ENCODE measurements at places on chromosomes 11 and 22.

GRCh38 chr11:62957147-62957546, 27.6 kb downstream of the SLC22A6 start:
- DNase-seq: no peak

DNA sequence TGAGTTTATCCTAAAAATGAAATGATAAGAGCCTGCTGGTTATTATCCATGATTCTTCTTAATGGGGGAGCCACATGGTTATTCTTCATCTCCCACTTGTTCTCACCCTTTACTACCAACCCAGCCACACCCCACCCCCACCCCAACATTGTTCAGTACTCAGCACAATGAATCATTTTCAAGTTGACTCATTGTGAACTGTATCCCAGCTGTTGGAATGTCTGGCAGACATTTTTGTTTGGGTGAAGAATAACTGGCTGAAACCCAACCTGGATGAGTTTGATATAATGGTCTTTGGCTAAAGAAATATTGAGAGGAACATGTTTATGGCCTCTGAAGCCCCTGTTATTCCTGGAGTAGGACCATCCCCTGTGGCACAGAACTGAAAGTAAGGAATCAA, 136.2 kb downstream of the ELP4 start:
- peak; percentile 83 for DNase-seq

- DNase-seq: no peak
Observed at GRCh38 chr11:12164061-12165014, 53.9 kb downstream of the MICAL2 start.

DNA sequence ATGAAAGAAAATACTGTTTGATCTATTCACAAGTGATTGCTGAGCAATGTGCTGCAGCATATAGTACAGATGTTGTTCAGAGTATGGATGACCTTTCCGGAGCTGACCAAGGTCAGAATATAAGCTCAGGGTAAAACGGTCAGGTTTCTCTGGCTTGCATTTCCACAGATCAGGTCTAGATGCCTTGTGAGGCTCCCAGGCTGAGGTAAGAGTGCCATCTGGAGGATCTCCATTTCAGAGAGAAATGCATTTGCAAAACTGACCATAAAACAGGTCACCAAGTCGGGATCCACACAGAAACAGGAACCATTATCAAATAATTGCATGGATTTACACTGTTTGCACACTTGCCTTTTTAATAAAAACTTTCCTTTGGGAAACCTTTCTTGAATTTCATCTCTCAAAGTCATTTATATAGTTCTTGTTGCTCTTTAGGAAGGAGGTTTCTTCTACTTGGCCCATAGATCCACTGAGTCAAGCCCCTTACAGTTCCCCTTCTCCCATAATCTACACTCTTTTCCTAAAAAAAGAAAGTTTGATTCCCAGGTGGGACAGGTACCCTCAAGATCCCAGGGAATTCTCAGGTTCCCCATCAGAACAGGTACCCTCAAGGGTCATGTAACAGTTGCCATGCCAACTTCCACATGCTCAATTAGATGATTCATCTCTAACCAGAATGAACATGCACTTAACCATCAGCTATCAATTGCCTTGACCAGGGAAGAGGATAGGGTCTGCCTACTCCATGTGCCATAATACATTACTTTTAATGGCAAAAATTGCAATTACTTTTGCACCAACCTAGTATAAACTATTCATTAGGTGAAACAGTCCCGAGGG, 25.0 kb upstream of the TMPRSS5 start:
- peak; percentile 44 for DNase-seq

DNA sequence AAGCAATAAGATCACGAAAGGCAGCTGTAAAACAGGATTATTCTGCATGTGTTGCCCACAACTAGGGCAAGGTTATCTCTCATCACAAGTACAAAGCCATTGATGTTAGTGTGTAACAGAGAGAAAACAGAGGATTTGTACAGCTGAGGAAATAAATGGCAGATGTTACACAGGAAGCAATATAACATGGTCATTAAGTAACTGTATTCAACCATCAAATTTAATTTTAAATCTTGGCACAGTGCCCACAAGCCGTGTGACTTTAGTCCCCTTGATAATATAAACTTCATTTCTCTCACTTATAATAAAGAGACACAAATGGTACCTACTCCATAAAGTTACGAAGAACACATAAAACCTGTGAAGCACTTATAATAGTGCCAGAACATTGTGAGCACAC, 17.3 kb downstream of the OR51E2 start:
- DNase-seq: no peak

GRCh38 chr11:114065094-114065493, 5.6 kb downstream of the ZBTB16 start:
- DNase-seq: no peak

DNA sequence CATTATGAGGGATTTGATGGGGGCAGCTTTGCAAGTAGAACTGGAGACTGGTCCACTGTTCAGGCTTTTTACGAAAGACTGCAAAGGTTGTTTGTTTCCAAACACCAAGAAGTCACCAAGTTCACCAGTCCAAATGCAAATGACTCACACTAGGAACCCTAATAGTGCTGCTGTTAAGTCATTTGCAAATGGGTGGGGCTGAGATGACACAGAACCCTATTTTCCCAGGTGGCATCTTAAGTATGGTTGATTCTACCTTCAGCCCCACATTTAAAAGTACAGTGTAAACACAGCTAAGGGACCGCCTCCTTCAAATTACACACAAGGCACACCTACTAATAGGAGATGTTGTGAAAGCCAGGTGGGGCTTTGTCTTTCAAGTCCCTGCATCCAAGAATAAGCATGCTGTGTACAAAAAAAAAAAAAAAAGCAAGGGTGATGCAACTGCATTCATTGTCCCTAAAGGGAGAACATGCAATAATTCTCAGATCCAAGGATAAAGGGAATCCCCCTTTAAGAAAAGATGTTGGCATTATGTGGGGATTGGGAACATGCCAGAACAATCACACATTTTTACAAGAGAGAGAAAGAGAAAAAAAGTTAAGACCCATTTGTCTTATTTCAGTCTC, 27.3 kb downstream of the BDNF start:
- DNase-seq: no peak

DNA sequence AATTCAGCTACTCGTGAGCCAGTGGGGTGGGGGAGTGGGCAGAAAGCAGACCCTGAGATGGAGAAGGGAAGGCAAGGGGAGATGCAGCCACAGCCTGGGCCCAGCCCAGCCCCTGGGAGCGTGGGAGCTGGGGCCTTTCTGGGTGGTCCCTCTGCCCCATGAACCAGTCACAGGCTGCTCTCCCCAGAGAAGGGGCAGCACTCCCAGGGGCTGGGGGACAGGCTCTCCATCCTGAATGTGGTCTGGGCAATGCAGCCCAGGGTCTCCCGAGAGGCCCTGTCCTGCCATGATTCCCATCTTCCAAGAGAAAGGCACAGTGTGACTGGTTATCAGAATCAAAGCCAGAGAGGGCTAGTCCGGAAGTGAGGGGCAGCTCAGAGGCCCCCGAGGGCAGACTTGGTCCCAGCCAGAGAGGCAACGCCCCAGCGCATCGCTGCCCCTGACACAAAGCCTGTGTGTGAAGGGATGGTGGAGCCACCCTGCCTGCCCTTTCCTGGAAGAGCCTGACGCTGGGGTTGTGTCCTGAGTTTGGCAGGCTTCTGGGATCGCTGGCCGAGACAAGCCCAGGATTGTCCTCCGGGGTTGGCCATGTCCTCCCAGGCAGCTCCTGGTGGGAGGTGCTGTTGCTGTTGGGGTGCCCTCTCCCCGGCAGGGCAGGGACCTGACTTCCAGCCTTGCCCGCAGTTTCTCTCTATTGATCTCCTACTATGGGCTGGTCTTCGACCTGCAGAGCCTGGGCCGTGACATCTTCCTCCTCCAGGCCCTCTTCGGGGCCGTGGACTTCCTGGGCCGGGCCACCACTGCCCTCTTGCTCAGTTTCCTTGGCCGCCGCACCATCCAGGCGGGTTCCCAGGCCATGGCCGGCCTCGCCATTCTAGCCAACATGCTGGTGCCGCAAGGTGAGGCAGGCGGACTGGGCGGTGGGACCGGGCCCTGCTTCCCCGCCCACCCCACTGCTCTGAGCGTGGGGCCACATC, 23.8 kb upstream of the SLC22A12 start:
- no peak for DNase-seq

GRCh38 chr11:62959422-62959980, 25.3 kb downstream of the SLC22A6 start:
- no peak for DNase-seq

GRCh38 chr22:42475122-42475521, 42.9 kb upstream of the NFAM1 start:
- DNase-seq: no peak

- DNase-seq: no peak
Observed at GRCh38 chr22:37174964-37175363, 13.1 kb downstream of the C1QTNF6 start.

DNA sequence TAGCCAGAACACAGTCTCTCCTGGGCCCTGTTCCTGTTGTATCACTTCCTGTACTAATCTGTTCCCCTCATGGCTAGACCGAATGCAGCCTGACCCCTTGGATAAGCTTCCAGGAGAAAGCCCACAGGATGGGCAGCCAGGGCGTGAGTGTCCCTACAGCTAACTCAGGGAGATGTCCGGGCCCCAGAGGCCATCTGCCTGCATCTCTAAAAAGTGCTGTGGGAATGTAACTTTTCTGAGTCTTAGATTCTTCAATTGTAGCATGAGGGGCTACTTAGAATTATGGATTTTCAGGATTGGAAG, 7.7 kb upstream of the MALAT1 start:
- DNase-seq: no peak

- DNase-seq: no peak
Observed at GRCh38 chr22:32542677-32543357, 68.2 kb downstream of the FBXO7 start.

- DNase-seq: no peak
Observed at GRCh38 chr22:17370766-17371432, 1.6 kb downstream of the CECR2 start.

DNA sequence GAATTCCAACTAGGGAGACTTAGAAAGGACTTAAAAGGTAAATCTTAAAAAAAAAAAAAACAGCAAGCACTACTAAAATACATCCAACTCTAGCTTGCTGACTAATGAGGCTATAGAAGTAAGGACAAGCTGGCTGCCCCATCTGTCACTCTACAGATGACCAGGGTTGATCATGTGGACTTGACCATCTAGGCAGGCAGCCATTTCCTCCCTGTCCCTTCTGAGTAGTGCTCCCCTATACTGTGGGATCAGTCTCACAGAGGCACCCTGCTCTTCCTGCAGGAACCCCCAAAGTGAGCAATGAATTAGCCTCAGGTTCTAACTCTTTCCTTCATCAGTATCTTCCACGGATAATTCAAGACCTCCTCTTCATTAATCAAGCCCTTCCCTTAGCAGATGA, 12.3 kb downstream of the SLC1A2 start:
- DNase-seq: no peak

GRCh38 chr11:30406978-30407762, 84.3 kb downstream of the ARL14EP start:
- DNase-seq: no peak

GRCh38 chr11:76008474-76008873, 193.5 kb downstream of the UVRAG start:
- peak; percentile 73 for DNase-seq

- DNase-seq: no peak
Observed at GRCh38 chr22:33564683-33565082, 355.6 kb downstream of the LARGE1 start.
